ENCODE measurements at places on chromosomes 4 and X. TPM values are rescaled to one million over a fixed set of nuclear protein-coding genes. Genes with fewer than 3 reads are reported as not detected.

Gene CD40LG
- total RNA-seq = 0.30 TPM

Gene SOWAHB
- not detected for total RNA-seq

GRCh38 chrX:43592597-43592996 lies 63.5 kb upstream of the MAOA start:
- no peak for DNase-seq

DNA sequence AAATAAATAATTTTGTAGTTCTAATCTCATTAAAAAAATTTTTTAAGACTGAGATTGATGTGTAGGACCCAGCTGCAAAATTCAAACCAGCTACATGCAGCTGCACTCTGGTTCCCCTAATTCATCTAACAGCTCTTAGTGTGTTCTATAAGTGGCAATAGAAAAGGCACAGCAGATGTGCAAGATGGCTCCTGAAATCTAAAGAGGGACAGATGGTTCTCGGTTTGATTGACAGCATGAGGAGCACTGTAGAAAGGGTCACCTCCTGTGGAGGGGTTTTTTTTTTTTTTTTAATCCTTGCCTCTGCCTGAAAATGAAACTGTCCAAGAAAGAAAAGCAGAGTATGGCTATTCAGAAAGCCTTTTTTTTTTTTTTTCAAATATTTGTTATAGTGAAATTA lies 16.9 kb upstream of the OCIAD1 start:
- no peak for DNase-seq

DNA sequence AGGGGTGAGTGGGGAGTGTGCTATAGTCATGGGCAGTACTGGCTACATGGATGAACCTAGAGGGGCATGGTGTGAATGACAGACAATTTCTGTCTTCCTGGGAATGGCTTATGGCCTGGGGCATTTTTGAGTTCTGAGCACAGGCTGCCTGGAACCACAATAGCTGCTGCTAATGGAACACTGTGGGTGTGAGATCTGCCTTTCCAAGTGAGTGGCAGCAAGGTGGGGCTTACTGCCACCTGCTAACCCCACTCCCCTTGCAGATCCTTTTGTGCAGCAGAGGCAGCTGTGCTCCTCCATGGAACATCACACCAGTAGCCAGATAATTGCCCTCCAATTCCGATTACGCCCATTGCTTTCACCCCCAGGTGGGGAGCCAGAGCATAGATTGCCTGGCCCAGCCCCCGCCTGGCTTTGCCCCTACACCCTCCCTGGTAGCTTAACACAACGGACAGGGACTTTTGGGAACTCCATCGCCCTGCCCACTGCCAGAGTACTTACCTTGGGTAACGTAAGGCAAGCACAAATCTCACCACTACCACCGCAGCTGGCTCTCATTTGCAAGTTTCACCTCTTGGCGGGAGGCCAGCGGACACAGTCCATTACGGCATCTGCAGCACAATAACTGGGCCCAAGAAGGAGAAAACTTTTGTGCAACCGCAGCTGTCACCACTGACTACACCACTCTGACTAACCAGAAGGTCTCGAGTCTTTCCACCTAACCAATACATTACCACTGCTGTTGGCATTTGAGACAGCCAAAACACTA lies 421.2 kb upstream of the NWD2 start:
- no peak for DNase-seq
